ENCODE measurements at places on chromosomes 2 and 18.

DNA sequence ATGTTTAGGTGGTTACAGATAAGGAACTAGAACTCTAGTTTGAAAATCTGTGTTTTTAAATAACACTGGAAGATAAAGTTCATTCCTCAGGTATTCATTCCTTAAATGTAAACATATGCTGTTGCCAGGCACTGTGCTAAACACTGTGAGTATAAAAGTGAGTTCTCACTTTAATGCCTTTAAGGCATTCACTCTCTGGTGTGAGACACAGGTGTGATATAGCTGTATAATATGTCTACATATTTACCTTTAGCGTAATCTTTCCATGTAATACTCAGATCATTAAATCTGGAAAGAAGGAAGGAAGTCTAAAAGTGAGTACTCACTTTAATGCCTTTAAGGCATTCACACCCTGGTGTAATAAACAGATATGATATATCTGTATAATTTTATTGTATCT lies 472.6 kb downstream of the PARD3B start:
- DNase-seq: no peak

GRCh38 chr2:208415897-208416296 lies 9.3 kb downstream of the PTH2R start:
- no peak for DNase-seq

GRCh38 chr2:181679544-181679979 lies 755 bp downstream of the NEUROD1 start:
- DNase-seq: no peak

- no peak for DNase-seq
Observed at GRCh38 chr2:237888389-237888788, 29.0 kb downstream of the RAMP1 start.

DNA sequence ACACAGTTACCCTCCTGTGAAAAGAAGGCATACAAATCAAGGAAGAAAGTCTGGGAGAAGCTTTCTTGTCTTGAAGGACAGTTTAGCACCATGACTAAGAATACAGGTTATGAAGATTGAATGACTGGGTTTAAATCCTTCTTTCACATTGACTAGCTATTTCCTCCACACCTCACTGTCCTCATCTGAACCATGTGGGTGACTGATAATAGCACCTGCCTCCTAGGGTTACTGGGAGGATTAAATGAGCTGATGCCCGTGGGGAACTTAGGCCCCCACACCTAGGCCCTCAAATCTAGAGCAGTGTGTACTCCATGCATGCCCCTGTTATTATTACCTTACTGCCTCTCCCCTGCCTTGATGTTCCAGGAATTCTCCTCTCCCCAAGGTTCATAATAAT lies 202.9 kb downstream of the FBXO15 start:
- no peak for DNase-seq

- DNase-seq: no peak
Observed at GRCh38 chr18:43661570-43661969, 384.3 kb upstream of the SYT4 start.

- DNase-seq: no peak
Observed at GRCh38 chr2:48397846-48398245, 132.1 kb upstream of the STON1 start.

- DNase-seq: no peak
Observed at GRCh38 chr18:70292628-70293027, 3.8 kb downstream of the SOCS6 start.

GRCh38 chr2:206890179-206890578 lies 49.1 kb upstream of the CPO start:
- DNase-seq: no peak

GRCh38 chr2:225598426-225598825 lies 198.9 kb downstream of the NYAP2 start:
- no peak for DNase-seq

GRCh38 chr2:156541706-156542105 lies 105.5 kb downstream of the GPD2 start:
- no peak for DNase-seq

- DNase-seq: no peak
Observed at GRCh38 chr18:48569915-48570264, 31.1 kb downstream of the CTIF start.

GRCh38 chr2:85423525-85423924 lies 5.0 kb downstream of the SH2D6 start:
- no peak for DNase-seq

DNA sequence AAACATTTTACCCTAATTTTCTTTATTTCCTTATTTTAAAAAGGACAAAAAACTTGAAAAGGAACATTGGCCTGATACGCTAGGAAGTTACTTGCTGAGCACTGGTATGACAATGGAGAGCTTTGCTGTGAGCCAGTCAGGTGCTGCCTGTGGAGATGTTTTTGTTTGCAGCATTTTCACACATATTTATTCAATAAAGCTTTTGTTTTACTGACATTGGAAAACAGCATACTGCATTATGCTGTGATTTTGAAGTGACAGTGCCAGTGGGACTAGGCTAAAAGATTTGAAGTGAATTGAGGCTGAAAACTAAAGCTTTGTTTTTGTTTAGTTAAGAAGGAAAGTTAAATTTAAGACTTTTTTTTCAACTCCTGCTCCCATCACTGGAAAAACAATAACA lies 470.7 kb upstream of the ZEB2 start:
- no peak for DNase-seq

DNA sequence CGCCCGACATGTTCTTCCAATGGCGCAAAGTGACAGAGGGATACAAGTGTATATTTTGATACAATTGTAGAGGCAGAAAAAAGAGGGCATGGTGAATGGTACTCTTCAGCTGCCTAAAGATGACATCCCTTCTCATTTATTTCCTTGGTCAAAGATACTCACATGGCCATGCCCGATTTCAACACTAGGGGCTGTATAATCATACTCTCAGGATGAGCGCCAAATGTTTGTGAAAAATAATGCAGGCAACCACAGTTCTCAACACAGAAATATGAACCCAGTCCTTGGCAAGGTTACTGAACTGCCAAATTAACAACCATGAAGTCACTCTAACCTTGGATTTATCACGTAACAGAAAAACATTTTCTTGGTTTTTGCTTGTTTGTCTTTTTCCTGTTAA lies 204.4 kb downstream of the CCDC102B start:
- no peak for DNase-seq

GRCh38 chr2:142991295-142991694 lies 113.8 kb downstream of the KYNU start:
- DNase-seq: no peak

GRCh38 chr2:134120733-134121630 lies 132.9 kb upstream of the MGAT5 start:
- peak; percentile 64 for DNase-seq

- DNase-seq: no peak
Observed at GRCh38 chr2:121605820-121606733, 43.2 kb downstream of the CLASP1 start.

DNA sequence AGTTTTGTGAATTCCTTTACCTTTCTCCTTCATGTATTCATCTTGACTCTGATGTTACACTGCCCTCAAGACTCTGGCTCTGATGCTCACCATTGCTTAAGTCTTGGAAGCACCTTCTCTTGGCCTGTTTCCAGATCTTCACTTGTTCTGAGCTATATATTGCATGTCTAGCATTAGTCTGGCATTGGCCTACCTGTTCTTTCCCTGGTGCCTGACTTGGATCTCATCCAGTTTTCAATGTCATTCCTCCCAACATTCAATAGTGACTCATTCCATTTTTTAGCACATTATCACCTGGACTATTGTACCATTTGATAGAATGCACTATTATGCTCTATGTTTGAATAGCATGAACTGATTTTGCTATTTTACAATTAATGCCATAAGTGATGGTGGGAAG lies 127.3 kb upstream of the NYAP2 start:
- DNase-seq: no peak

GRCh38 chr2:181041661-181042060 lies 61.3 kb downstream of the UBE2E3 start:
- DNase-seq: peak; percentile 22

DNA sequence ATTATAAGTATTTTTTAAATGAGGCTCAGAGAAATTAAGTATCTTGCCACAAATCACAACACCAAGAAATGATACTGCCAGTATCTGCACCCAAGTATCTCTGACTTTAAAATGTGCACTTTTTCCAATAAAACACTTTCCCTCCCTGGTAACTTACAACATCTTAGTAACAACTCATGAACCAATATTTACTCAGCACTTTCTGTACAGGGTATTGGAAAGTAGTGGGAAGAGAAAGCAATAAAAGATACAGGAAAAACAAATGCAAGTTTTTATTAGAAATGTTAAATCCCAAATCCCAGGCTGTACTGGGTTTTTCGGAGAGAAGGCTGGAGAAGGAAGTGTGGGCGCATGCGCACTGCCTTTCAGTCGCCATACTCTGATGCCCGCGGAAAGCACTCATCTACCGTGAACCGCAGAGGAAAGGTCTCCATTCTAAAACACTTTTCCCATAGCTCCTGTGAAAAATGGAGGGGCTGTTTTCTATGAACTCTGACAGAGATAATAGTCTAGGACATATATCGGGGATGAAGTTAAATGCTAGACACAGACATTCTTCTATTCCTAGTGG lies 52.1 kb downstream of the L3MBTL4 start:
- DNase-seq: no peak

GRCh38 chr2:179467111-179467510 lies 202.5 kb upstream of the SESTD1 start:
- DNase-seq: no peak

DNA sequence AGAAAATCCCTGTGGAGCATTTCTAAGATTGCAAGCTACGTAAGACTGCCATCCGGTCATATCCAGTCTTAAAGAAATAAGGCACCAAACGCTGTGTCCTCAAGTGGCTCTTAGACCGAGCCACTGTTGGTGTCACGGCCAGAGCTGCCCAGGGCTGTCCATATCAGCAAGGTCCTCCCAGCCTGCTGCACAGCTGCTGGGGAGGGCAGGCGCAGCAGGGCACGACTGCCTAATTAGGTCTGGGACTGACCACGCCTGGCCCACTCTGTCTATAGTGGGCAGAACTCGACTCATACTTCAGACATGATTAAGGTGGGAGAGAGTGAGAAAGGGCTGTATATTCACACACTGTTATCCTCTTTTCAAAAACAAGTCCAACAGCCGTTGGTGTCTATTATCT lies 39.3 kb downstream of the EIPR1 start:
- DNase-seq: no peak

DNA sequence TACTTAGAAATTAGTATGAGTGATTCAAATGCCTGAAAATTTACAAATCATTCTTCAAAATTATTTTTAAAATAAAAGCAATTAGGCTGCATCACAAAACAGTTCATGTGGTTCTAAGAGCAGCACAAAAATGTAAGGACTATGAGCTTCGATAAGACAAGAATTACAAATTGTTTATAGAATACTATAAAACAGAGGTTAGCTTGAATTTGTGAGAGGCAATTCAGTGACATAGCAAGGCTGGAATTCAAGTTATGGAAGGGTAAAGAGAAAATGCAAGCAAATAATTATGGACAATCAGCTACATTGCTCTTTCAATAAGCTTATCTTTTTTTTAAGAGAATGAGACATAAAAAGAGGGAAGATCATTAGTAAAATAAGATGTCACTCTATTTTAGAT lies 7.1 kb upstream of the XIRP2 start:
- no peak for DNase-seq

DNA sequence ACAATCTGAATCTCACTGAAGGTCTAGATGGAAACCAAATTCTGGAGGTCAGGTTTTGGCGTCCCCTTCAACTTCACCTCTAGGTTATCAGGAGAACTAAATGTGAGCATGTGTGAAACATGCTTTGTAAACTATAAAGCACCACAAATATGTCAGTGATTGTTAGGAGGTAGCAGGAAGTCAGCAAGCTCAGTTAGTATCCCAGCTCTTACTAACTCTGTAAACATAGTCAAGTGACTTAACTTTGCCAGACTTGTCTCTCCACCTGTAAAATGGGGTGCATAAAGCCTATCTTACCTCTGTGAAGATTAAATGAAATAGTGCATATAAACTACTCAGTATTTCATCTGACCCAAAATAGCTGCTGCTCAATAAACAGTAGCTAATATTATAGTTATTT lies 121.5 kb downstream of the INSIG2 start:
- DNase-seq: no peak
